Breast epithelium (tissue), 4 donors: ENCODE measurements at places on chromosomes 16 and 17.

DNA sequence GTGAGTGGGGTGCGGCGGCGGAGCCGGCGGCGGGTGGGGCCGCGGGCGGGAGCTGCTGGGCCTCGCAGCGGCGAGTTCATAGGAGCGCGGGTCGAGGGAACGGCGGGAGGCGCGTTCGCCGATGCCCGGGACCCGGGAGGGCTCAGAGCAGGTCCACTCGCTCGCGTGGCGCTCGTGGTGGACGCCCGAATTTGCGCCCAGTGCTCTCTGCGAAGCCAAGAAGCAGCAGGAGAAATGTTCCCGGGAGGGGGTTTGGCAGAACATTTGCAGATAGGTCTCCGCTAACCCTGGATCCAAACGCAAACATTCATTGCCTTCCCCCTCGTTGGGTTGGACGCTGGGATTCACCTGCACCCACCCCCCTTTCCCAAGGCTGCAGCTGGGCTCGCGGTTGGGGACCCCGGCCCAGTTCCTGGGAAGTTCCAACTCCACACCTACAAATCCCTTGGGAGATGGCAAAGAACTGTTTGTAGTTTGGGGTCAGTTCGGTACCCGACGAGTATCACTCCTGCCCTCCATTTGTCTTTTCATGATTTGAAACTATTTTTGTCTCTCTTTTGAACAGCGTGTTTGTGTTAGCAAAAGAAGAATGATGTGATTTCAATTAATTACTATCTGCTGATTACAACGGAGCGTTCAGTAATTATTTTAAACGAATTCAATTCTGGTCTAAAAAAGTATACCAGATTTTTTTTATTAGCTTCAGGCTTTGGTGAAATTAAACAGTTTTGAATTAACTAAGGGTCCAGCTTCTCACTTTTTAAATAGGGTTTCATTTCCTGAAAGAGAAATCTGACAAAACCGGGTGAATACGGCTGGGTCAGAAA, 2.3 kb downstream of the NTN1 start:
- H3K4me1 ChIP-seq, result no peaks in the 10 kb centered on the region
- peaks cover 22% of the 10 kb centered on the region for H3K27me3 ChIP-seq
- no peak for DNase-seq
- peak overlapping the region; percentile 69 for H3K4me3 ChIP-seq
- no peaks in the 10 kb centered on the region for H3K36me3 ChIP-seq

DNA sequence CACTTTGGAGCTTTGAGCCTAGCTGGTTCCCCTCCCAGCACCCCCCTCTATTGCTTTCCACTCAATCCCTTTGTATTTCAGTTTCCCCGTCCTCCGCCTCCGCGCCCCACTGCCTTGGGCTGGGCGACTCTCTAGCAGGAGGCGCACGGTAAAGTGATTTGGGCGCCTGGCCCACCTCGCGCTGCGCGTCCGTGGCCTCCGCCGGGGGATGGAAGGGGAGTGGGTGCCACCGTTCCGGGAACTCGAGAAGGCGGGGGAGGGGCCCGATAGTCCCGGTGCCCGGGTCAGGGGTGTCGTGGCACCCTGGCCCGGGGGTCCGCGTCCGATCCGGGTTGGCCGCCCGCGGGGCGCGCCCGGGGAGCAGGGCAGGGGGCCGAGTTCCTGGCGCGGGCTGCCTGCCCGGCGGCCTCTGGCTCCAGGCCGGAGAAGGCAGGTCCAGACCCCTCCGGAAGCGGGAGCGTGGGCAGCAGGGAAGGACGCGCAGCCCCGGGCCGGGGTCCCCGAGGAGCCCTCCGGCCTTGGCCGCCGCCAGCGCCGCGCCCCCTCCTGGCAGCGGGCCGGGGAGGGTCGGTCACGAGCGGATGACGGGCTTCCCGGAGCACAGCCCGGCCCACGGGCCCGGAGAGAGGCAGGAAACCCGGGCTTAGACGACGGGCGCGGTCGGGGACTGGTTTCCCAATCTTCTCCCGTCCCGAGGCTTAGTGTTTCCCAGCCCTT, 15.8 kb downstream of the MEOX1 start:
- peak overlapping the region; percentile 96 for H3K27ac ChIP-seq
- peak; percentile 65 for DNase-seq
- H3K27me3 ChIP-seq, result no peaks in the 10 kb centered on the region
- peak overlapping the region; percentile 62 for H3K4me3 ChIP-seq
- H3K4me1 ChIP-seq, result no peaks in the 10 kb centered on the region

- H3K4me3 ChIP-seq, result no peak overlapping the region
- H3K27ac ChIP-seq, result no peak overlapping the region
- H3K36me3 ChIP-seq, result no peaks in the 10 kb centered on the region
- DNase-seq, result no peak
- no peaks in the 10 kb centered on the region for H3K27me3 ChIP-seq
- H3K4me1 ChIP-seq, result no peaks in the 10 kb centered on the region
These were observed 164.4 kb upstream of the TBX2 start for GRCh38 chr17:61235001-61235826.

DNA sequence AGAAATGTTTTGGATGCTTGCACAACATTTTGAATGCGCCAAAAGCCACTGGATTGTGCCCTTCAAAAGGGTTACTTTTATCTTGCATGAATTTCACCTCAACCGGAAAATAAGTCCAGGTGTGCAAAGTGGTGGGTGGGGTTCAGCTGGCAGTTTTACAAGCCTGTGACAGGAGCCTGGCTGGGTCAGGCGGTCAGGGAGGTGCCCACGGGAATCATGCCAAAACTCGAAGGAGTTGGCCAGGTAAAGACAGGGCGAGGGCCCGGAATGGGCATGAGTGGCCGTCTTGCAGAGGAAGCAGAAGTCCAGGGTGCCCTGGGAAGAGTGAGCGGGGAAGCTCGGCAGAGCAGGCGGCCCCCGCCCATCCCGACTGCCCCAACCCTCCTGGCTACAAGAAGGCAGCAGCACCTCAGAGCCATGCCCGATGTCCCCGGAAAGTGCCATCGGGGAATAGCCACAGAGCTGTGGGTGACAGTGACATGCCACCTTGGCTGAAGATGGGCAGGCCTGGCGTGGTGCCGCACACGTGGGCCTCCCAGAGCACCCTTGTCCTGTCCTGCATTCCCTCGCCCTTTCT, 19.1 kb upstream of the CACNG1 start:
- no peak for DNase-seq
- no peaks in the 10 kb centered on the region for H3K4me1 ChIP-seq
- H3K27ac ChIP-seq, result no peak overlapping the region
- no peak overlapping the region for H3K4me3 ChIP-seq

GRCh38 chr17:78383725-78384471, 5.4 kb downstream of the PGS1 start:
- peak overlapping the region; percentile 91 for H3K27ac ChIP-seq
- peak; percentile 81 for DNase-seq
- no peaks in the 10 kb centered on the region for H3K27me3 ChIP-seq
- H3K4me3 ChIP-seq, result no peak overlapping the region
- H3K36me3 ChIP-seq, result no peaks in the 10 kb centered on the region

DNA sequence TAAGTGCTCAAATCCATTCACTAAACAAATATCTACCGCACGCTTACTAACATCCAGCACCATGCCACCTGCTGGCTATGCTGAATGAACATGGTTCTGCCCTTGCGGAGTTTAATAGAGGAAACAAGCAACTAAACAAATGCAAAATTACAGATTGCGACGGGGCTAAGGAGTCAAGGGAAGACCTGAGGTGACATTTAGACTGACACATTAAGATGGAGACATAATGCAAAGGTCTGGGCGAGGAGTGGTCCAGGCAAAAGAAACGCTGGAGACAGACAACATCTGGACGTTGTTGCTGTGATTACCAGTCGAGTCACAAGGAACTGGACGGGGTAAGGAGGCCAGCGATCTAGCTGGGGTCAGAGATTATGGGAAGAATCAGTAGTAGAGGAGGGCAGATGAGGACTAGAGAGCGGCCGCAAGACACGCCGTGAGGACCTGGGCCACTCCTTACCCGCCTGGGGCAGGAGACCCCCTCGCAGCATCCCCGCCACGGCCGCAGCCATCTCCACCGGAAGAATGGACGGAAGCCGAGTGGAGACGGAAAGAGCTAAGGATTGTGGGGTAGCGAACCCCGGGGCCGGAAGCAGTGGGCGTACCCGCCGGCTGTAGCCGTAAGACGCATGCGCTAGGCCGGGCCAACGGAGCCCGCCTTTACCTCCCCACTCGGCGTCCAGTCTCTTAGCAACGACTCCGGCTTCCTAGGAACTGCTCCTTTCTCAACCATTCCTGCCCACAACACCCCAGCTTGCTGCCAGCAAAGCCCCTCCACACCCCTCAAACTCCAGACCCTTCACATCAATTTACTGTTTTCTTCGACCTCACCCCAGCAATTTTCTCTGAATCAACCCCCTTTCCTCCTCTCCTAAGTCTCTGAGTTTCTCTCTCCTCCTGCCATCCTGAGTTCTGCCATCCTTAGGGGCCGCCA, at the start of the genes LRRC46 and MRPL10:
Gene LRRC46, plus strand, starts transcription at position 668 of the 931 bp plus-strand sequence. CDS start 320 bp downstream, outside the sequence.
Gene MRPL10, minus strand, starts transcription at position 539 of the 931 bp plus-strand sequence. Its CDS starts 30 bp downstream, at position 509.
- peak within 1 kb of the TSS; percentile 84 for H3K27ac ChIP-seq
- H3K36me3 ChIP-seq, result peaks cover 8% of the 10 kb centered on the region
- H3K27me3 ChIP-seq, result no peaks in the 10 kb centered on the region
- H3K4me3 ChIP-seq, result peak within 1 kb of the TSS; percentile 88
- peaks cover 6% of the 10 kb centered on the region for H3K4me1 ChIP-seq
- DNase-seq, result peak; percentile 88

DNA sequence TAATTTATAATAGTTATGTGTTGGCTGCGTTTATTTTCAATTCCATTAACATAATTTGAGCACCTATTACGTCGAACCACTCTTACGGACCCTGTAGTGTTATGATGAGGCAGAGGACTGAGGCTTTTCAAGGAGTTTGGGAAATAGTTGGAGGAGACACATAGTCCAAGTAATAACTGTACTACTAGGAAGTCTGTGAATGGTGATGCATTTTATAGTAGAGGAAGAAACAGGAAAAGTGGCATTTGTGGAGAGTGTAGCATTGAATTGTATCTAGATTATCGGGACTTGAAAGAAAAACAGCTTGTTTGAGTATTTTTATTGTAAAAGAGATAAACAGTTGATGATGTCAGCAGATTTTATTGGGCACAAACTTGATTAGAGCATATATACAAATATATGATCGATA, 1.7 kb downstream of the NFATC3 start:
- H3K27me3 ChIP-seq, result no peaks in the 10 kb centered on the region
- no peak for DNase-seq
- H3K4me3 ChIP-seq, result peak overlapping the region; percentile 91
- peak overlapping the region; percentile 29 for H3K27ac ChIP-seq
- peaks cover 12% of the 10 kb centered on the region for H3K4me1 ChIP-seq

DNA sequence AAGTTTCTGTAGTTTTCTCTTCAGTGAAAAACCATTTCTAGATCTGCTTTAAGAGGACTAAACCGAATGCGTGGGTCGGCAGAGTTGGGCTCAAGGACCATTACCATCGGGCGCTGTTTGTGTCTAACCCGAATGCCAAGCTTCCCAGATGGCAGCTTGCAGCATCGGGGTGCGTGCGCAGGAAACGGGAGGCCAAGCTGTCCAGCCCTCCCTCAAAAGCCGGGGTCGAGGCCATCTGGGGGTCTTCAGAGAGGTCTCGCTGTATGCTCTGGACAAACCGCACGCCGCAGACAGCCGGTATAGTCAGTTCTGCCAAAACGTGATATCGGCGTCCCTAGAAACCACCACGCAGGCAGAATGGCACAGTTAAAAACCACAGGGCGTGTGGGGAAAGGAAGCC, 178.8 kb downstream of the BANP start:
- H3K36me3 ChIP-seq, result no peaks in the 10 kb centered on the region
- H3K27ac ChIP-seq, result no peak overlapping the region
- no peaks in the 10 kb centered on the region for H3K27me3 ChIP-seq
- no peak for DNase-seq

DNA sequence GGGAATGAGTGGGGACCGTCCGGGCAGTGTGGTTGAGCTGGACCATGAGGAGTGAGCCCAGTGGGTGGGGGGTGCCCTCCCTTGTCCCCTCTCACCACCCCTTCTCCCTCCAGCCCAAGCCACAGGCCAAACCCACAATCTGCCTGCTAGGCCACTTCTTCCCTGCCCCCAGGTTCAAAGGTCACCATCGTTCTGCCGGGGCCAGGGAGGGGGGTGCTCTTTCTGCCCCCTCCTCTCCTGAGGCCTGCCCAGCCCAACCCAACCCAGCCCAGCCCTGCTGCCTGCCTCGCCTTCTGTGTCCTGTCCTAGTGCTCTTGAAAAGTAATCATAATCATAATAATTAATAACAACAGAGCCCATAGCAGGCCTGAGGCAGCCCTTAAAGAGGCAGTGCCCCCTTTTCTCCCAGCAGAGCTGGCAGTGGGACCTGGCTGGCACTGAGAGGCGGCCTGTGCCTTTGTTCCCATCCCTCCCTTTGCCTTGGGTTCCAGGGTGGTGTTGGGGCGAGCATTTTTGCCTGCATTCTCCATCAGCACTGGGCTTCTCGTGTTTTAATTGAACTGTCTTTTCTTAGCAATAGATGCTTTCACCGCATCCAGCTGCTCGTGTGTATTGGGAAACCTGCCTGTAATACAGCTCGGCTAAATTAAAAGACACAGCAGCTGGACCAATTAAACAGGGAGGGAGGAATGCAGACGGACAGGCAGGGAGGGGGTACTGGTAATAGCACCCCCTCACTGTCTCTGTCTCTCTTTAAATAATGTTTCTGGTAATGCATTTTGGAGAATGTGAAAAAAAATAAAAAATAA, 46.8 kb downstream of the SREBF1 start:
- no peak for DNase-seq
- no peak overlapping the region for H3K27ac ChIP-seq
- no peaks in the 10 kb centered on the region for H3K27me3 ChIP-seq
- no peaks in the 10 kb centered on the region for H3K36me3 ChIP-seq

- no peak overlapping the region for H3K27ac ChIP-seq
- peaks cover 7% of the 10 kb centered on the region for H3K4me1 ChIP-seq
- H3K4me3 ChIP-seq, result no peak overlapping the region
- H3K36me3 ChIP-seq, result no peaks in the 10 kb centered on the region
- no peaks in the 10 kb centered on the region for H3K27me3 ChIP-seq
These were observed 52.6 kb downstream of the CYB5B start for GRCh38 chr16:69476920-69477443.

- H3K4me3 ChIP-seq, result peak overlapping the region; percentile 78
- no peaks in the 10 kb centered on the region for H3K36me3 ChIP-seq
- H3K4me1 ChIP-seq, result peaks cover 6% of the 10 kb centered on the region
- peak overlapping the region; percentile 25 for H3K27ac ChIP-seq
- DNase-seq, result no peak
These were observed 1.2 kb downstream of the HS3ST3B1 start for GRCh38 chr17:14302091-14302430.

DNA sequence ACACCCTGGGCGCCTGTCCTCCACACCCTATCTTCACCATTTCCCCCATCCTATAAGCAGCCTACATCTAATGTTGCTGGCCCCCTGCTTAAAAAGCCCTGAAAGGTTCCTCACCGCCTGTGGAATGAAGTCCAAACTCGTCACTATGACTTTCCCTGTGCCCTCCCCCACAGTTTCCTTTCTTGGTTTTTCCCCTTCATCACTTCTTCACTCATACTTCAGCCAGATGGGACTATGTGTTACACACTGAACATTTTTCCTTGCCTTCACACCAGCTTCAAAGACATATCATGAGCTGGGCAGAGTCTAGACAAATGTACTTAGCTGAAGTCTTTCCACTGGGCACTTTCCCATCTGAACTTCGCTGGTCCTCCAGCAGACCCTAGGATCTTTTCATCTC, 1.5 kb upstream of the MARCHF10 start:
- H3K27me3 ChIP-seq, result no peaks in the 10 kb centered on the region
- H3K4me3 ChIP-seq, result no peak overlapping the region
- H3K27ac ChIP-seq, result no peak overlapping the region
- H3K4me1 ChIP-seq, result peaks cover 3% of the 10 kb centered on the region
- H3K36me3 ChIP-seq, result no peaks in the 10 kb centered on the region
